ENCODE measurements at places on chromosomes 1 and 21. TPM values are rescaled to one million over a fixed set of nuclear protein-coding genes. Genes with fewer than 3 reads are reported as not detected.

The CLCA1 gene
- polyA plus RNA-seq, result not detected

The C1orf141 gene
- polyA plus RNA-seq, result not detected

The NUF2 gene
- polyA plus RNA-seq, result 11.3 TPM

The GCSAML gene
- not detected for polyA plus RNA-seq

The COL11A1 gene
- polyA plus RNA-seq, result 0.58 TPM

The B3GALT2 gene
- 2.3 TPM for polyA plus RNA-seq

The CYP4B1 gene
- polyA plus RNA-seq, result 0.39 TPM

The KMO gene
- polyA plus RNA-seq, result not detected

The RPL5 gene
- polyA plus RNA-seq, result 1,031 TPM
